AG04450 (cell line): ENCODE measurements at places on chromosomes 2 and 18.

- no peak for DNase-seq
Observed at GRCh38 chr2:166067229-166067628, 60.6 kb downstream of the SCN1A start.

GRCh38 chr2:240056678-240057077 lies 3.4 kb upstream of the OR6B3 start:
- DNase-seq = no peak

DNA sequence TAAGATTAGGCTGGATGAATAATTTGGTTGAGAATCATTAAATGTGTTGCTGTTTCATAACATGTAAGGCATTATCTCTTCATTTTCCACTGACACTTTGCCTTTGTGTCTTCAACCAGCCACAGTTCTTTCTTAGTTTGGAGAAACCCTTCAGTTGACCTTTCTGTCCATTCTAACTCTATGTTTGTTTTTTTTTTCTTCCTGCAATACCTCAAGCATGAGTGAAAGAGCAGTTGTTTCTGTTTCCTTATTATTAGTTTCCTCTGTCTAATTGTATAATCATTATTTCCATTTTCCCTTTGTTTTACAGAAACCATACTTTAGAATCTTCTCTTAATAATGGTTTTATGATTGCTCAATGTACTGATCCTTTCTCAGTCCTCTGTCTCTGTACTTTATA lies 25.6 kb downstream of the HADHB start:
- DNase-seq = no peak

DNA sequence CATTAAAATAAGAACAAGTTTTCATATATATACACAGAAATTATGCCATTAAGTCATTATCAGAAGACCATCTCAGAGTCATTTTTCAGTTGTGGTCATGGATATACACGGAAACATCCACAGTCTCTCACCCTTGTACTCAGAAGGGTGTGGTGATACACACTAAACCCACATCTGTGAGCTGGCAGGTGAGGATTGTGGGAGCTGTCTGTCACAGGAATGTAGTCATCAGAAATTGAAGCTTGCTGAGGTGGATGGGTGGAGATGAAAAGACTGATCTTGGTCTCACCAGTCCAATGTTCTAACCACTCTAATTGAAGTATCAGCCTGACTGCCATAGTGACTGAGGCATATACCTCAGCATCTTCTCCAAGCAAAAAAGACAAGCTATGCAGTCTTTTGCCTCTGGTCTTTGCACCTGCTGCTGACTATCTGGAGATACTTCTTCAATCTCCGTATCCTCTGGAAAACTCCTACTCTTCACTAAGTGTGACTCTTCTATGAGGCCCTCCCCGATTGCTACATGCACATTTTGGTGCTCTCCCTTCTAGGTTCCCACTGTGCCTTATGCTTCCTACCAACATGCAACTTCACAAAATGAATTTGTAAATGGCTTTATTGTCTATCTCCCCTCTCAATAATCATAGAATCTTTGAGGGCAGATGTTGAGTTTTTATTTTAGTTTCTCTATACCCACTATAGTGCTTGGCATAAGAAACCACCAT lies 232.8 kb downstream of the DYM start:
- DNase-seq = no peak

DNA sequence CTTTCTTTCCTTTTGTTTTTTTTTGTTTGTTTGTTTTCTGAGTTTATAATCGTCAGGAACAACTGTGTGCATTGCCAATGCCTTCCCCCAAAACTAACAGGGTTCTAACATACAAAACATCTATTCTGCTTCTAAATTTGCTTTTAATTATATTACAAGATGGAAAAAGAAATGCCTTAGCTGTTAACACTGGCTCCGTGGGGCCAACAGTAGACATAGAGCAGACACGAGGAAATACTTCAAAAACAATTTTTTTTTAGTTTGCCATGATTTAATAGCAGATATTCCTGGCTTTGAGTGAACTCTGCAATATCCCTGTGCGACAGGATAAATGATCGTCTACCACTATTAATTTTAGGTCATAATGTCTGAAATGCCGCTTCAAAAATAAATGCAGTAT lies 153.3 kb upstream of the HNRNPA3 start:
- no peak for DNase-seq

DNA sequence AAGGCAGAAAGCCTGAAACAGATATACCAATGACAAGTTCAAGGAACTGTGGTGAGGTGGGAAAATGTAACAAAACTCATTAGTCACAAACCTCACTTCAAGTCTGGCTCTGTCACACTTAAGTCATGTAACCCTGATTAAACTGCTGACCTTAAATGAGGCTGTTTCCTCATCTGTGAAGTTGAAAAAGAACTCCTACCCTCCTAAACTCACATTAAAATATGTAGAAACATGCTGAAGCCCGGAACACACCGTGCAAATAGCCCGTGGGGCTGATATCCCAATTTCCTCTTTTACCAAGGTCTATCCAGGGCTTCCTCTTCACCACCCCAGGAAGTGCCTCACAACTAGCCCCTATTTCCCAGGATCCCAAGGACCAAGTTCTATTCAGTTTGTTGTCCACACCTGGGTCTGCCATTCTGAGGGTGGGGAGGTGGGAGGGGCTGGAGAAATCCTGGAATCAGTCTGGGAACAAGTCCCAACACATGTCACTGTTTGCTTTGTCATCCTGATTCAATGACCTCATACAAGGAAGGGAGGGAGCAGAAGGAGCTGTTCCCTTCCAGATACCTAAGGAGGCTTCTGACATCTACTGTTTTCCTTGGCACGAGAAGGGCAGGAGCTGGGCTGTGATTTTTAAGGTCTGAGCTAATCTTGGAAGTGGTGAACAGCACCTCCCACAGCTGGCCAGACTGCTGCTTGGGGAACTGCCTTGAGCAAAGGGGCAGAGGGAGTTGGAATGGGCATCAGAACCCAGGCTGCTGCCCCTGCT lies 42.3 kb downstream of the SLC4A1AP start:
- DNase-seq = peak; percentile 86

- DNase-seq = peak; percentile 49
Observed at GRCh38 chr18:59705145-59705544, 7.9 kb upstream of the CCBE1 start.

- no peak for DNase-seq
Observed at GRCh38 chr2:217980591-217980990, 22.2 kb downstream of the TNS1 start.

DNA sequence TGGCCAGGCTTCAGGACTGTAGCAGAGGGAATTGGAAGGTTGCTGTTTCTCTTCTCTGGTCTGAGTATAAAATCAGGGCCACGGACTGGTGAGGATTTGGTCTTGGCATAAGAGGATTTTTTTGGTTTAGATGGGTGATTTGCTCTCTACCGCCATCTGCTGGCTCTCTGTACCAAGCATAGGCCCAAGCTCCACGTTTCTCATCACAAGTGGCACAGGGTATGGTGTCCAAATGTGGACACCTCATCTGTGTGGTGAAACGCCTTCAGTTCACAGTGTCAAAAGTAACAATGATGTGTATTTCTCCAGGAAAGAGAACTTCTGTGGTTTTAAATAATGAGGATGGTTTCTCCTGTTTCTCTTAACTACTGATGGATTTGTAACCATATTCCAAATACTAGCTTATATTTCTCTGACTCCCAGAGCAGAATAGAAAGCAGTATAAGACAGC lies 115.1 kb downstream of the EML6 start:
- DNase-seq = peak; percentile 21

DNA sequence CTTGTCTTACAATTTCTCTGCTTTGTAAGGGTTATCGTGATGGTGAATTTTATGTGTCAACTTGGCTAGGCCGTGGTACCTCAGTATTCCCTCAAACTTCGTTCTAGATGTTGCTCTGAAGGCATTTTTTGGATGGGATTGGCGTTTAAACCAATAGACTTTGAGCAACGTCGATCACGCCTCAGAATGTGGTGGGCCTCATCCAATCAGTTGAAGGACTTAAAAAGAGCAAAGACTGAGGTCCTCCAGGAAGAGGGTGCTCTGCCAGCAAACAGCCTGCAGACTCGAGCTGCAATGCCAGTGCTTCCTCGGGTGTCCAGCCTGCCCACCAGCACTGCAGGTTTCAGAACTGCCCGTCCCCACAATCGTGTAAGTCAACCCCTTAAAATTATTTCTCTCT lies 145.8 kb upstream of the SALL3 start:
- no peak for DNase-seq

DNA sequence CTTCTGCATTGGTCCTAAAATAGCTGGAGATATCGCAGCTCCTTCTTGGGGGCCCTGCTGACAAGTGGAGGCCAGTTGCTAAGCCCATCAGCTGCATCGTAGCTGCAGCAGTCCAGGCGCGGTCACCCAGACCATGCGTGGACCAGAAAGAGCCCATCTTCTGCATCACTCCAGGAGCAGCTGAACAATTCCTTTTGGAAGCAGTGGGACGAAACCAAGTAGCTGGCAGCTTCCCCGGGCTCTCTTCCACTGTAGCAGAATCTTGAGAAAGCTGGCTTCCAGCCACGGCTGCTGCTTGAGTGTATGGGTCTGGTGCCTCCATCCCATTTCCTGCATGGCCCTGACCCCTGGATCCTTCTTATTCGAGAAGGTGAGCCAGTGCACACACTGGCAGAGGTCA lies 22.2 kb upstream of the CAB39 start:
- no peak for DNase-seq

GRCh38 chr2:169546756-169547155 lies 26.9 kb downstream of the FASTKD1 start:
- no peak for DNase-seq

GRCh38 chr2:182541268-182541667 lies 114.4 kb upstream of the PDE1A start:
- DNase-seq = no peak

DNA sequence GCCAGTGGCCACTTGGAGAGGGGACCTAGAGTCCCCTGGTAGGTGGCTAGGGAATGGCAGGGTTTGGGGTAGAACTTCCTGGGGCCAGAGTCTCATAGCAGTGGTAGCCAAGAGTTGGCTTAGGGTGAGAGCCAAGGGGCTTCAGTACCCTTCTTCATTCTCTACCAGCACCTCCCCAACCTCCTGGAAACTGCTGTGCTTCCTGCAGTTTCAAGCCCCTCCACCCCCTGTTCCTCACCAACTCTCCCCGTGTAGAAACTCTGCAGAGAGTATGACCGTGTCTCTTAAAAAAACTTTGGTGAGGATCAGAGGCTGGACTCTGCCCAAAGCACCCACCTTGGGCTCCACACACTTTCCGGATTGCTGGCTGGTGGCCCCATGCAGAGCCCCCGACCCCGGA lies 159.6 kb downstream of the MSH2 start:
- DNase-seq = no peak

- peak; percentile 16 for DNase-seq
Observed at GRCh38 chr18:61398961-61399705, 65.9 kb downstream of the CDH20 start.

- DNase-seq = no peak
Observed at GRCh38 chr2:55590810-55591440, 26.5 kb downstream of the PPP4R3B start.

GRCh38 chr2:11863103-11863502 lies 116.7 kb downstream of the LPIN1 start:
- no peak for DNase-seq

GRCh38 chr18:26465431-26465830 lies 82.9 kb downstream of the KCTD1 start:
- no peak for DNase-seq

- no peak for DNase-seq
Observed at GRCh38 chr2:200814276-200814815, 2.6 kb downstream of the BZW1 start.

DNA sequence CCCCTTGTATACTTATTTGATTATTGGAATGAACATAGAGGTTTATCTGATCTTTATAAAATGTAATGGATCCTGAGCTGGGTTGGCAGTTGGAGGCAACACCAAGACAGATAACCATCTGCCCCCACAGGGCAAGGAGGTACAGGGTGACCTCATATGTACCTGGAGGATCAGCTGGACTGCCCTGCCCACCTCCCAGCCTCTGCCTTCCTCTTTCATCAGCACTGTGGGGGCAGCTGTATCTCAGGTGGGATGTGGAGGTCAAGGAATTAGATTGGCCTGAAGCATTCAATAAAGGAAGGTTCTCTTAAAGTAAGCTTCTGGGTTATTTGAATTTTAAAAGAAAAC lies 92.6 kb downstream of the LYPD6 start:
- DNase-seq = no peak

DNA sequence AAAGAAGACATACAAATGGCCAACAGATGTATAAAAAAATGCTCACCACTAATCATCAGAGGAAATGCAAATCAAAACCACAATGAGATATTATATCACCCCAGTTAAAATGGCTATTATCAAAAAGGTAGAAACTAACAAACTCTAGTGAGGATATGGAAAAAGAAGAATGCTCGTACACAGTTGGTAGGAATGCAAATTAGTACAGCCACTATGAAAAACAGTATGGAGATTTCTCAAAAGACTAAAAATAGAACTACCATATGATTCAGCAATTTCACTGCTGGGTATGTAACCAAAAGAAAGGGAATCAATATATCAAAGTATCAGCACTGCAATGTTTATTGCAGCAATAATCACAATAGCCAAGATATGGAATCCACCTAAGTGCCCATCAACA lies 519.3 kb upstream of the HNMT start:
- no peak for DNase-seq

DNA sequence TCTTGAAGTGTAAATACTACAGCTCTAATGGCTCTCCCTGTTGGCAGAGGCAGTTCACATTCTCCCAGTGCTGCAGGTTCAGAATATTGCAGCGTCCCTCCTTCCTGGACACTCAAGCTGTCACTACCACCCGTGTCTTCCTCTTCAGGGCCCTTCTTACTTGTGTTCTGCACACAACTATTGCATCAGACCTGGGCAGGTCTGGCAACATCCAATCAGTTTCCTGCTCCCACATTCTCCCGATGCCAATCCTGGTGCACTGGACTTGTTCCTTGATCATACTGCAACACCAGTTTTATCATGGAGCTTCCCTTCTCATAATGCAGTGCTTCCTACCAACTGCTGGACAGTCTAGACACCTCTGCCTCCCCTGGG lies 161.5 kb downstream of the CAPN13 start:
- DNase-seq = no peak

GRCh38 chr2:104859766-104860450 lies 6.0 kb downstream of the POU3F3 start:
- no peak for DNase-seq

DNA sequence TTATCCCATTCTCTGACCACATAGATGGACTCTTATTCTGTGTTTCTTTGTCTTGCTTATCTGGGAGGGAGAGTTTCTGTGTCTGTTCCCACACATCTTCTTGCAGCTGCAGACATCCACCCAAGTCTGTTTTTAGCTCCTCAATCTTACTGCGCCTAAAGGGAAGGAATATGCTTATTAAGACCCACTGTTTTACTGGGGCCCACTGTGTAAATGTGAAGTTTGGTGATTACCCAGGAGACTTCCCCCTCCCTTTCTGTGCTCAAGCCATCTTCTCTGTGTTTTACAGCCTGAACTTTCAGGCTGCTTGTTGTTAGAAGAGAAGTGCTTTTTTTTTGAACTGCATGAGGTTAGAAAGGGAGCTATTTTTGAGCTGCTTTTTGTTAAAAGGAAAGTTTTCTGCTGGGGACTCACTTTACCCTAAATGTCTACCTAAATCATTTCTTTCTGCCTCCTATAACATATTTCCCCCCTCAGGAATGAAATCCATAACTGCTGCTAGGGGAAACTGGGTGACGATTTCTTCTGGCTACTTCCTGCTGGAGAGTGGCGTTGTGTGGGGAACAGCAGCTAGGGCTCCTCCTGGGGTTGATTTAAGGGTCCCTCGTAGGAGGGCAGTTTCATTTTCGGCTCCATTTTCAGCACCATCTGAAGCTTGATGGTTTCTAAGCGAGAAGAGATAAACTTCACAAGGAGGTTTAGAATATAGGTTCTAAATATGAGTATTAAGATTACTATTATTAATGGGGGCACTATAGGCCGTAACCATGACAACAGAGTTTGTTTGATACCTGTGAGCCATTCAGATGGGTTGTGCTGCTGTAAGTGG lies 39.5 kb upstream of the GMCL1 start:
- no peak for DNase-seq

- DNase-seq = no peak
Observed at GRCh38 chr2:238892796-238893195, 44.9 kb downstream of the TWIST2 start.
